ENCODE measurements at places on chromosomes 4 and X. TPM values are rescaled to one million over a fixed set of nuclear protein-coding genes. Genes with fewer than 3 reads are reported as not detected.
A peak's percentile ranks its signal among the peaks of the same experiment; 100 is the strongest.

TMEM150C gene
- 10.6 TPM for total RNA-seq

RASGEF1B gene
- 13.5 TPM for total RNA-seq

KLHL13 gene
- total RNA-seq = 10.6 TPM

MAGEB1 gene
- not detected for total RNA-seq

DNA sequence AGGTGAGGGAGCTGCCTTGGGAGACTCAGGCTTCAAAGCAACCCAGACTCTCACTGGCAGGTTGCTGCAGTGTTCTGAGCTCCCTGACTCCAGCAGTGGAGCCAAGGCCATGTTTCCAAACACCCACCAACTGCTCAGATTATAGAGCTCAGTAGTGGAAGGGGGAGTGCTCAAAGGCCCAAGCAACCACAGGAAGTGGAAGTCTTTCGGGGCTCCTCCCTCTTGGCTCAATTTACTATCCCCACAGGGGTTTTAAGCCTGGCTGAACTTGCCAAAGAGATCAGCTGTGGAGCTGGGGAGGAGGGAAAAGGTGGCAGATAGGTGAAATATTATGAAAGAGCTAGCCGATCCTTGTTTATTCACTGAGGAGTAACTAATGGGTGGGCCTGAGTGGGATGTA is 82.5 kb downstream of the HPRT1 start:
- no peak overlapping the region for H3K27ac ChIP-seq
- H3K27me3 ChIP-seq = no peaks in the 10 kb centered on the region
- no peak for DNase-seq
- H3K4me3 ChIP-seq = no peak overlapping the region

- H3K27ac ChIP-seq = no peak overlapping the region
- no peaks in the 10 kb centered on the region for H3K4me1 ChIP-seq
- H3K27me3 ChIP-seq = no peaks in the 10 kb centered on the region
Observed at GRCh38 chrX:71668248-71668595, 876 bp downstream of the LOC101059915 start.

DNA sequence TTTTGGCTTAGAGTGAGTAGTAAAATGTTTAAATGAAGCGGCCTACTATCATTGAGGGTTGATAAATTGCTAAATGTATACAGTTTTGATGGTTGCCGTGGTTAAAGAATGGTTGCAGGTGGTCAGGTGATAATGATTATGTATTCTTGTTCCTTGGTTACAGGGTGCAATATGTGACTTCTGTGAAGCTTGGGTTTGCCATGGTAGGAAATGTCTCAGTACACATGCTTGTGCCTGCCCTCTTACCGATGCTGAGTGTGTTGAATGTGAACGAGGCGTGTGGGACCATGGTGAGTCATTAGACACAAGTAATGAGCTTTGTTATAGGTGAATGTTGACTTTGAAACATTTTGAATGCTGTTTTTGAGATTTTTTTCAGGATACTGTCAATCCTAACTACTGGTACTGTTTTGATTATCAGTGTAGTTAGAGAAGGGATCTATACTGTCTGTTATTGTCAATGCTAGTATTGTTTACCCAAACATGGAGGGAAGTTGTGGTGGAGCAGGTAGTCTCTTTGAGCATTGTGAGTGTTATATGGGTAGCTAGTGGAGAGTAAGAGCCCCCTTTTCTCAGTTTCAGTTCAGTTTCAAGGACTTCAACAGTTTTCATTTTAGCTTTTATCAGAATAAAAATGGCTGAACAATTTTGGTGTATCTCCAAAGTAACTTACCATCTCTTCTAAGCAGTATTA is 8.9 kb downstream of the ZNF330 start:
- H3K4me1 ChIP-seq = no peaks in the 10 kb centered on the region
- no peak overlapping the region for H3K27ac ChIP-seq
- H3K27me3 ChIP-seq = no peaks in the 10 kb centered on the region
- no peak overlapping the region for H3K4me3 ChIP-seq

DNA sequence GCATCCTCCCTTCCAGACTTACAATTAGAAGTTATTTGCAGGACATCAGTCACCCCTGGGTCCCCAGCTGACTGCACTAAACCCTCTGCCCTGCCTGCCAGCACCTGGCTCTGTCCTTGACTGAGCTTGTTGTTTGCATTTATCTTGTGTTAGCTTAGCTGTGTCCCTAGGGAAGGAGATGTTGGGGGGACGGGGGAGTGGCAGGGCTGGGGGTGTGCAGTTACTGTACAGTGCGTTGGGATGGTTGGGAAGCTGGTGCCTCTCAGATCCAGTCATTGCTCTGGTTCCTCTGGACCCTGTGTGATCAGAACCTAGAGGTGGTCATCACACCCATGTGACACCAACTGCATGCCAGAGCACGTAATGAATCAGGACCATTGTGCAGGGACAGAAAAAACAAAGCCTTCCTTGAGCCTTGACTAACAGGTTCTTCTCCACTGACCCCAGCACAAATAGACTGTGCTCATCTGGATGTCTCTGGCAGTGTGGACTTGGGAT is 32.7 kb upstream of the PROM1 start:
- no peak overlapping the region for H3K4me3 ChIP-seq
- H3K4me1 ChIP-seq = no peaks in the 10 kb centered on the region
- H3K27ac ChIP-seq = no peak overlapping the region
- DNase-seq = peak; percentile 71
- H3K27me3 ChIP-seq = no peaks in the 10 kb centered on the region
- no peaks in the 10 kb centered on the region for H3K36me3 ChIP-seq

GRCh38 chrX:15336023-15336413 is 695 bp upstream of the PIGA start:
- peaks cover 13% of the 10 kb centered on the region for H3K4me1 ChIP-seq
- peak overlapping the region; percentile 35 for H3K4me3 ChIP-seq
- no peak for DNase-seq
- H3K27me3 ChIP-seq = no peaks in the 10 kb centered on the region
- H3K36me3 ChIP-seq = peaks cover 5% of the 10 kb centered on the region

DNA sequence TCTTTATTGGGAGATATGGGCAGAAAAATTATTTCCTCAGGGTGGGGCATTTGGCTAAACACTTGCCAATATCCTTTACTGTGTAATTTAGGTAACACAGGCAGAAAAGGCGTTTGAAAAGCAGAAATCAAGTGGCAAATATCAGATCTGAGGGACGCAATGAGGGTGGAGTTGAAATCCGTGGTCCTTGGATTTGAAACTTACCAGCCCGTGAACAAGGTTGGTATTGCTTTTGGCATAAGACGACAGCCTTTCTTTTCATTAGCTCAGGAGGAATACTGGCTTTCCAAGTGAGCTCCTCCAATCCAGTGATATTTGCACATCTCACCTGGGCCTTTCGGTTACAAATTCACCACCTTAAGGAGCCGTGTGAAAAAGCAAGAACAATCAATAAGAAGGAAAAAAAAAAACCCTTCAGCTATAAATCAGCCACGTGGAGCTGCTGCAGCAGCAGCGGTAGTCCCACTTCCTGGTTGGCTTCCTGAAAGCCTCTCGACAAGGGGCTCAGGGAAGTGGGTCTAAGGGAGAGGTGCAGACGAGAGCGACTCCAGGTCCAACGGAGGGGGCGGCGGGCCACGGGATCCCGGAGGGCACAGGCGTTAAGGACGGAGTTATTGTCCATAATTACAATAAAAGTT is 734 bp upstream of the GALNT7 start:
- peak overlapping the region; percentile 92 for H3K27ac ChIP-seq
- H3K4me1 ChIP-seq = peaks cover 10% of the 10 kb centered on the region
- H3K36me3 ChIP-seq = no peaks in the 10 kb centered on the region
- no peak for DNase-seq

DNA sequence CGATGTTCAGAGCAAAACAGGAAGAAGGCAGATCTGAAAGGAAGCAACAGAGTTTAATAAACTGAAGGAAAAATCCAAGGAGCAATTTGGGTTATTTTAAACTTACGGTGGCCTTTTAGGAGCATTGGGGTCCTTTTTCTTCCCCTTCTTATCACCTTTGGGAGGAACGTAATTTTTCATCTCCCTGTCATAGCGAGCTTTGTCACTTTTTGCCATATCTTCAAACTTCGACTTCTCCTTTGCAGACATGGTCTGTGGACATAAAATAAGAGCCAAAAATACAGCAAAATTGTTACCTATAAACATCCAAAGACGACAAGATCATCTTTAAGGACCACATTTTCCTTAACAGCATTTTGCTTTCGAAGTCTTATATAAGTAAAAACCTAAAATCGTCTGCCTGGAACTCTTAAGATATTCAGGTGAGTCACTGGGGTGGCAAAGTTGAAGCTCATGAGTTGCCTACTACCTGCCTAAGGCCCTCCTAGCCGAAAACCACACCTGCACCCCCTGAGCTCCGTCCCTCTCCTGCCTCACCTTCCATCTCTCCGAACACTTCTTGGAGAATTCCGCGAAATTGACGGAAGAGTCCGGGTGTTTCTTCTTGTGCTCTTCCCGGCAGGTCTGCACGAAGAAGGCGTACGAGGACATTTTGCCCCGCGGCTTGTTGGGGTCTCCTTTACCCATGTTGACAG is 1.0 kb downstream of the HMGB2 start:
- H3K4me3 ChIP-seq = peak overlapping the region; percentile 90
- no peak for DNase-seq
- no peaks in the 10 kb centered on the region for H3K27me3 ChIP-seq
- H3K27ac ChIP-seq = peak overlapping the region; percentile 100

- H3K36me3 ChIP-seq = no peaks in the 10 kb centered on the region
- peaks cover 5% of the 10 kb centered on the region for H3K4me1 ChIP-seq
- no peak for DNase-seq
- no peaks in the 10 kb centered on the region for H3K27me3 ChIP-seq
Observed at GRCh38 chr4:122606364-122607043, 14.4 kb downstream of the IL21 start.

DNA sequence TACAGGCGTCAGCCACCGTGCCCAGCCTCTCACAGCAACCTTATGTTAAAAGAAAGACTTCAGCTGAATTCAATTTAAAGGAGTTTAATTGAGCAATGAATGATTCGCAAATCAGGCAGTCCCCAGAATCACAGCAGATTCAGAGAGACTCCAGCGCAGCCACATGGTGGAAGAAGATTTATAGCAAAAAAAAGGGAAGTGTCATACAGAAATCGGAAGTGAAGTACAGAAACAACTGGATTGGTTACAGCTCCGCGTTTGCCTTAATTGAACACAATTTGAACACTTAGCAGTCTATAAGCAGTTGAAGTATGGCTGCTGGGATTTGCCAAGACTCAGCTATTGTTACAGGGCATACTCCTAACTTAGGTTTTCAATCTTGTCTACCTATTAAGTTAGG is 19.8 kb downstream of the CENPVL3 start:
- H3K27ac ChIP-seq = no peak overlapping the region
- H3K36me3 ChIP-seq = no peaks in the 10 kb centered on the region
- DNase-seq = no peak
- H3K4me1 ChIP-seq = no peaks in the 10 kb centered on the region
- H3K27me3 ChIP-seq = no peaks in the 10 kb centered on the region

DNA sequence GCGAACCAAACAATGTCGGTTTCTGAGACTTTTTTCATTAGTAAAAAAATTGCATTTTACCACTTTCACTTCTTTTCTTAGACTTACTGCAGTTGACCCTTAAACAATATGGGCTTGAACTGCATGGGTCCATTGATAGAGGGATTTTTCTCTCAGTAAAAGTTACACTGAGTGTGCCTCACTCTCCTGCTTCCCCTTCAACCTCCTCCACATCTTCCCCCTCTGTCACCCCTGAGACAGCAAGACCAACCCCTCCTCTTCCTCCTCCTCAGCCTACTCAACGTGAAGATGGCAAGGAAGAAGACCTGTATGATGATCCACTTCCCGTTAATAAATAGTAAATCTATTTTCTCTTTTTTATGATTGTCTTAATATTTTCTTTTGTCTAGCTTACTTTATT is 43.4 kb downstream of the TEC start:
- peaks cover 4% of the 10 kb centered on the region for H3K4me1 ChIP-seq
- H3K4me3 ChIP-seq = no peak overlapping the region
- no peaks in the 10 kb centered on the region for H3K36me3 ChIP-seq
- no peak for DNase-seq
- no peaks in the 10 kb centered on the region for H3K27me3 ChIP-seq
- H3K27ac ChIP-seq = no peak overlapping the region

GRCh38 chr4:187088070-187088799 is 364.6 kb upstream of the FAT1 start:
- no peak overlapping the region for H3K27ac ChIP-seq
- no peaks in the 10 kb centered on the region for H3K27me3 ChIP-seq
- no peaks in the 10 kb centered on the region for H3K4me1 ChIP-seq
- H3K36me3 ChIP-seq = no peaks in the 10 kb centered on the region

DNA sequence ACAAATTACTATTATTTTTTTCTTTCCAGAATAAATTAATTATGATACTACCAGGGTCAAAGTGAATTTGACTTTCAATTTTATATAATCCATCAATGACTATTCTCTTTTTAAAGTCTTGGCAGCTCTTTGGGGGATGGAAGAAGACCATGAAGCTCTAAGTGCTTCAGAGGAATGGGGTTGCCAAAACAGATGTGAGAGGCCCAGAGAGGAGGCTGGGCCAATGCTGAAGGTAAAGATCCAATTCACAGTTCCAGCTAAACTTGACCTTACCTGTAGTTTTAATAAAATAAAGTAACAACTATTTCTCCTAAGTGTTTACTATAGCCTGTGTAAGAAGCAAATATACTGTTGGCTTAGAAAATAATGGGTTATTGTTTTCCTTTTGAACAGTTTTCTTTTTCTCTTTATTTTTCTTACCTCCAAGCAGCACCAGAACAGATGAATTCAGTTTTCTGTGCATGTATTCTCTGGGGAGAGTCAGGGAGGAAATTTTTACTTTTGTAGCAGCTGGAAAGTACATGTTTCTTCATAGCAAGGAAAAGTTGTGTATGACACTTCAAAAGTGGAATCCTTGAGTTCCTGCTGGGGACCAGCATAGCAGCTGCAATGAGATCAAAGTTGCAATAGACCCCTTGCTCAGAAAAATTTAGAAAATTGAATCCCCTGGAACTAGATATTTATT is 104.9 kb downstream of the CEP44 start:
- no peaks in the 10 kb centered on the region for H3K36me3 ChIP-seq
- DNase-seq = no peak
- H3K4me1 ChIP-seq = peaks cover 5% of the 10 kb centered on the region
- no peak overlapping the region for H3K27ac ChIP-seq
- H3K27me3 ChIP-seq = no peaks in the 10 kb centered on the region

Measured in vagina (tissue), 2 donors.